GM23338 (cell line): ENCODE measurements at places on chromosomes 3 and 15. TPM values are rescaled to one million over a fixed set of nuclear protein-coding genes. Genes with fewer than 3 reads are reported as not detected.

DNA sequence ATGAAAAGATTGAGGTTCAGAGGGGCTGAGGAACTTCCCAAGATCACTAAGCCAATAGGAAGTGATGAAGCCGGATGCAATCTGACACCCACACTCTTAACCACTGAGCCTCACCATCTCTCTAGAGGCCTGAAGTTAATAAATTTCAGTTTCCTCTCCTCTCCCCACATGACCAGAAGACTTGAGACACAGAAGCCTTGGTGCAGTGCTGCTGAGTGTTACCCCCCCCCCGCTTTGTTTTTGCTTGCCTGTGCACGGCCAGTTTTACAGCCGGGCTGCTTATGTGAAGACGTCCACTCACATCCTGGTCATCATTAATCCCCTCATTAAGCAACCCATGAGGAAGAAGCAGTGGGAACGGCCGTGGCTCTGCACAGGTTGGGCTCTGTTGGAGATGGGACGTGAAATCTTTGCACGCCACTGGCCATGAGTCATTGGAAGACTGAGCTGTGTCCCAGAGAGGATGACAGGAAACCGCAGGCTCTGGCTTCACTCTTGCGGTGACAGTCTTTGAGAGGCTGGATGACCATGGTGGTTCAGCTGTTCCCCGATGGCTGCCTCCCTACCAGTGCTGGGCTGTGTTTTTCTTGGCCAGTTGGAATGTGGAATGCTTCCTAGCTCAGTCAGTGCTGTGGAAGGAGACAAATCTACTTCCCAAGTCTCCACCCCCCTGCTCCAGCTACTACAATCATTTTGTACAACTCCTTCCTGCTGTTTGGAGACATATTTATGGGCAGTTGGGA, 232.6 kb upstream of the LRTM1 start:
- no peaks in the 10 kb centered on the region for H3K27me3 ChIP-seq
- no peak for DNase-seq
- no peak overlapping the region for H3K4me3 ChIP-seq
- no peaks in the 10 kb centered on the region for H3K4me1 ChIP-seq
- no peak overlapping the region for H3K27ac ChIP-seq

DNA sequence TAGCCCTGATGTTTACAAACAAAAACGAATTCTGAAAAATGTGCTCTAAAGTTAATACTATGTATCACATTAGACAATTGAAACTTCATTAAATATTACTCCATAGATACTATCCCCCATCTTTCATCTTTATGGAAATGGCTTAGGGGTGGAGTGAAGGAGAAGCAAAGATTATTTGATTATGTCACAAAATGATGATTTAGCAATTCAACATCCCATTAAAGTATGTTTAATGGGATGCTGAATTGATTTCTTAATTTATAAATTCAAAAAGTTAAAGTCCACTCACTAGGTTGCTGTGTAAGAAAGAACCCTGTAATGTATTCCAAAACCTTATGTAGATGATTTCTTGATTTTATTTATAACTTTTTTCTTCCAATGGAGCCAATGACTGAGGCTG, 201.1 kb downstream of the WDR72 start:
- H3K4me1 ChIP-seq, result 0 out of 2 replicates have a peak, but pooled peaks cover 5% of the 10 kb centered on the region
- H3K36me3 ChIP-seq, result no peaks in the 10 kb centered on the region
- H3K27ac ChIP-seq, result no peak overlapping the region
- no peaks in the 10 kb centered on the region; the same call in 1 of the 2 replicates for H3K27me3 ChIP-seq
- DNase-seq, result no peak
- H3K4me3 ChIP-seq, result no peak overlapping the region

Gene CAMK2N2
- total RNA-seq, result 1.3 and 1.5 TPM in 2 replicates

- H3K27ac ChIP-seq, result no peak overlapping the region
- DNase-seq, result peak; percentile 79
- H3K36me3 ChIP-seq, result no peaks in the 10 kb centered on the region
- H3K4me3 ChIP-seq, result no peak overlapping the region
These were observed 56.0 kb downstream of the KBTBD12 start for GRCh38 chr3:127970966-127971592.

Gene SLITRK3
- total RNA-seq, result 1.7 and 3.2 TPM in 2 replicates

DNA sequence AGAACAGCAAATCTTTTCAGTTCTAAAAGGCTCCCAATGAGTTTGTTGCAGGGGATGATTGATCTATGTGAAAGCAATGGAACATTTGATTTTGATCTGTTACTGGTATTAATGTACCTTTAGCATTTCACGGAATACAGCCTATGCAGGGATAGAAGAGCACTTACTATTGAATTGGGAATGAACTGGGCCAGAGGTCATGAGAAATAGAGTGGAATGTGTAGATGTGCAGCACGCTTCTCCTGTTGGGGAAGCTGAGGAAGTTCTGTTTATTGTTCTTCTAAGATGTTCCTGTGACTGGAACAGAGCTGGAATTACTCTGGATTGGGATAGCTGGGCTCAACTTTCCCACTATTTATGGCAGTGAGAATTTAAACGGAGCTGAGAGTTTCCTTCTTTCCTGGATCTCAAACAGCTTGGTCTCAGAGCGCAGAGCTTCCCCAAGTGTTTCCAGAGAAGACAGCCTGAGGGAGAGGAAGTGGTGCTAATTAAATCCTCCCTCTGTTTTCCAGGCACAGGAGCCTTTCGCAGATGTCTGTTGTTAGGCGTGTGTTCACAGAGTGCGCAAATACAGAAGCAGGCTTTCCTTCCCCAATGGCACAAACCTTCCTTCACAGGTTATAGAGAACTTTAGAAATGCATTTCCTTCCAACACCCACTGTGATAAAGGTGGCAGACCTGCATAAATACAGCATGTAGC, 32.5 kb downstream of the TPRG1 start:
- no peak for DNase-seq
- H3K4me1 ChIP-seq, result no peaks in the 10 kb centered on the region
- no peaks in the 10 kb centered on the region for H3K36me3 ChIP-seq
- H3K27ac ChIP-seq, result no peak overlapping the region
- no peak overlapping the region for H3K4me3 ChIP-seq

DNA sequence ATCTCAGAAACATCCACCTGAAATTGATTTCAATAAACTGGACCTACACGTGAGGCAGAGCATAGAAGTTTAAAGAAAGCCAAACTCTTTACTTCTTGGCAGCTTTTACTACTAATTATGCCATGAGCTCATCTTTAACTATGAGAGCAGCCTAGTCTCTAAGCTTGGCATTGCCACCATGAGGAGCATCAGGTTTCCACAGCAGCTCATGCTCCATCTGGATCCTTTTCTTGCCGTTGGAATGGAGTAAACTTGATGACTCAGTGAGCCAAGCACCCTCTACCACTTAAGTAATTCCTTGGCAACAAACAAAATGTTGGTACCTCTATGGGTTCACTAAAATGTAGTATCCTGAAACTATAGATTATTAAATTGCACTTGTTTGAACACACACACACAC, 583.2 kb downstream of the EPHA3 start:
- no peaks in the 10 kb centered on the region for H3K4me1 ChIP-seq
- H3K36me3 ChIP-seq, result no peaks in the 10 kb centered on the region
- H3K4me3 ChIP-seq, result no peak overlapping the region
- H3K27ac ChIP-seq, result no peak overlapping the region
- peak; percentile 1 for DNase-seq
- H3K27me3 ChIP-seq, result no peaks in the 10 kb centered on the region

Gene CFAP161
- not detected in 2 replicates for total RNA-seq

DNA sequence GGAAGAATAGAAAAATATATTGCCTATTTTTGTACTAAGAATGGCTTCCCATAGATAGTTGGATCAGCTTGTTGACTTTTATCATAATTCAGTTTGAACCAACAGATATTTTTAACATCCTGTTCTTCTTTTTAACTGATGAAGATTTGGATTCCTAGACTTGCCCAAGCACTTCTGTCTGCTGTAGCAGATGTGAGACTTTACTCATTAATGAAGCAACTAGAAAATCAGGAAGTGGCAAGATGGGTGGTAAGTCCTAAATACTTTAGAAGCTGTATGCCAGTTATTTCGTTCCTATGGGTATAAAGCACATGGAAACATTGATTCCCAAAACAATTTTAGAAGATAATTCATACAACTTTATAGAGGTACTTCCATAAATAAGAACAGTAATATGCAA, 8.4 kb downstream of the PIGB start:
- no peaks in the 10 kb centered on the region for H3K36me3 ChIP-seq
- H3K4me1 ChIP-seq, result peaks cover 6% of the 10 kb centered on the region; the same call in 1 of the 2 replicates
- H3K4me3 ChIP-seq, result no peak overlapping the region
- no peaks in the 10 kb centered on the region for H3K27me3 ChIP-seq
- no peak for DNase-seq

Gene TLE3
- total RNA-seq, result 55.7 and 79.5 TPM in 2 replicates

DNA sequence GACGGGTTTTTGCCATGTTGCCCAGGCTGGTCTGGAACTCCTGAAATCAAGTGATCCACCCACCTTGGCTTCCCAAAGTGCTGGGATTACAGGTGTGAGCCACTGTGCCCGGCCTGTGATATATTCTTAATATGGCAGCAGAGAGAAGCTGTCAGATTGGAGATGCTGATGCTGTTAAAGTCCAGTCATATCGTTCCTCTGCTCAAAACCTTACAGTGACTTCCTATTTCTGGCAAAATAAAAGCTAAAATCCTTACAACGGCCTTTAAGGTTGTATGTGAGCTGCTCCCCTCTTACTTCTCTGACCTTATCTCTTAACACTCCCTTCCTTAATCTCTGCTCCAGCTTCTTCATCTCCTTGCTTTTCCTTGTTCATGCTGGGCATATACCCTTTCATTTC, 26.6 kb upstream of the MGA start:
- H3K4me3 ChIP-seq, result no peak overlapping the region
- DNase-seq, result no peak
- peaks cover 37% of the 10 kb centered on the region for H3K4me1 ChIP-seq
- H3K27me3 ChIP-seq, result no peaks in the 10 kb centered on the region
- H3K27ac ChIP-seq, result no peak overlapping the region; the same call in 1 of the 2 replicates
- H3K36me3 ChIP-seq, result no peaks in the 10 kb centered on the region

DNA sequence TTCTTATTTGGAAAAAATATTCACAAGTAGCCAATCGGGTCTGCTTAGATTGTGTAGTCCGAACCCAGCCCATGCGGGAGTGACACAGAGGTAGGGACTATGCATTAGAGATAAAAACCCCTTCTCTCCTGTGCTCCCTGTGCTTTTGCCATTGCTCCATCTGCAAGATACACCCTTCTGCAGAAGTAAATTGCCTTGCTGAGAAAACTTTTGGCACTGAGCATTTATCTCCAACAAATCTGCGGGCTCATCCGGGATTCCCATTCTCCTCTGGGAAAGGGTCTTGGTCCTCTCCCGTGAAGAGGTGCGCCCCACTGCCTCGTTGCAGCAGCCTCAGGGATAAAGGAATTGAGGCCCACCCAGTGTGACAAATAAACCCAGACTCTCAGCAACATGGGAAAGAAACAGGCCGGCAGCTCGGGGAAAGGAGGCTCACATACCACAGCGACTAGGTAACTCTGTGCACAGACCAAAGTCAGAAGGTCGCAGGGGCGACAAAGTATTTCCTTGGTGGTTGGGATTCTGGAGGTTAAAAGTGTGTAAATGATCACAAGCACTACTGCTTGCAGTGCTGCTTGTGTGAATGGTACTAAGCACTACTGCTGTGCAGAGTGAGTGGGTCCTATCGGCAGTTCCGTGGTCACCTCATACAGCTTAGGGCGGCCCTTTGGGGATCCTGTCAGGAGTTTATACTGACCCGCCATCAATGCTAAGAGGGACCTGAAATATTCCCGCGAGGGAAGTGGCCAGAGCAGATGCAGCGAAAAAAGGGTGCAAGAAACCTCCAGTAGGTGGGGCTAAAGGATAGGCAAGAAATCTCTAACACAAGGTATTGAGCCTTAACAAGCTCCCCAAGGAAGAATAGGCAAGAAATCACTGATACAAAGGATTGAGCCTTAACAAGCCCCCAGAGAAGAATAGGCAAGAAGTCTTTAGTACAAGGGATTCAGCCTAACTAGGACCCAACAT, 54.3 kb downstream of the GSK3B start:
- H3K4me3 ChIP-seq, result no peak overlapping the region
- no peaks in the 10 kb centered on the region for H3K27me3 ChIP-seq
- H3K4me1 ChIP-seq, result peaks cover 8% of the 10 kb centered on the region; the same call in 1 of the 2 replicates
- peaks cover 6% of the 10 kb centered on the region; the same call in 1 of the 2 replicates for H3K36me3 ChIP-seq

- H3K27me3 ChIP-seq, result no peaks in the 10 kb centered on the region
- no peak overlapping the region for H3K4me3 ChIP-seq
These were observed 5.5 kb upstream of the CD200 start for GRCh38 chr3:112327371-112327951.

GRCh38 chr3:149575961-149576564, 81.8 kb downstream of the WWTR1 start:
- H3K27me3 ChIP-seq, result no peaks in the 10 kb centered on the region
- no peaks in the 10 kb centered on the region for H3K36me3 ChIP-seq
- peaks cover 45% of the 10 kb centered on the region for H3K4me1 ChIP-seq

GRCh38 chr15:98826658-98827057, 178.3 kb downstream of the IGF1R start:
- peak overlapping the region; percentile 36; the same call in 1 of the 2 replicates for H3K4me3 ChIP-seq
- H3K27ac ChIP-seq, result peak overlapping the region; percentile 78
- H3K36me3 ChIP-seq, result no peaks in the 10 kb centered on the region
- peaks cover 79% of the 10 kb centered on the region for H3K4me1 ChIP-seq
- no peak for DNase-seq

Gene CD200
- total RNA-seq, result 49.3 and 51.9 TPM in 2 replicates

- H3K27me3 ChIP-seq, result no peaks in the 10 kb centered on the region
- no peak overlapping the region for H3K4me3 ChIP-seq
- H3K36me3 ChIP-seq, result no peaks in the 10 kb centered on the region; the same call in 1 of the 2 replicates
- no peaks in the 10 kb centered on the region for H3K4me1 ChIP-seq
These were observed 107.8 kb upstream of the BCL6 start for GRCh38 chr3:187852842-187853730.

- no peaks in the 10 kb centered on the region for H3K4me1 ChIP-seq
- no peak overlapping the region for H3K4me3 ChIP-seq
- H3K27me3 ChIP-seq, result no peaks in the 10 kb centered on the region
- H3K27ac ChIP-seq, result no peak overlapping the region
These were observed 6.0 kb downstream of the CCR5AS start for GRCh38 chr3:46400846-46401245.

DNA sequence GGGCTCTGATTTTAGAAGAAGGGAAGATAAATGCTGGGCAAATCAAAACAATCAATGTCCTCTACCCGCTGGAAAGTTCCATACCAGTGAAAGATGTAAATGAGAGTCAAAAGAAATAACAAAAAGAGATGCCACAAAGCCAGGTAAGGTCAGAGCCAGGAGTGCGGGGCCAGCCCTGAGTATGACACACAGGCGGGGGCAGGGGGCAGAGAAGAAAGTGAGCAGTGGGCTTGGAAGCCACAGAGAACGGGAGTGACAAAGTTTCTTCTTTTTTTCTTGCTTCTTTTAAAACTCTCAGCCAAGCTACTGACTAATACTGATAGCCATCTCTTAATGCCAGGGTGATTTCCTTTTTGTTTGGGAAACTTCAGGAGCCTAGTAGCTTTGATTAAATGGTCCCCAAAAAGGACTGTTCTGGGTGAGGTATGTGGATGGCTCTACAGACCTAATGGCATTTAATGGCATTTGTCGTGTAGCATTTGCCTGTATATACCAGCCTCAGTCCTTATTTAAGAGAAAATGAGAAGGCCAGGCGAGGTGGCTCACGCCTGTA, 23.1 kb upstream of the TSEN2 start:
- no peak for DNase-seq
- no peak overlapping the region for H3K27ac ChIP-seq
- no peaks in the 10 kb centered on the region for H3K27me3 ChIP-seq
- no peaks in the 10 kb centered on the region for H3K4me1 ChIP-seq
